ENCODE measurements at places on chromosomes 7 and 10. TPM values are rescaled to one million over a fixed set of nuclear protein-coding genes. Genes with fewer than 3 reads are reported as not detected.

Gene ZNF248
- total RNA-seq, result 5.9 TPM

Gene ETV1
- 8.1 TPM for total RNA-seq

Gene MRC1
- total RNA-seq, result 2.4 TPM

Gene LOXL4
- 1.3 TPM for total RNA-seq

Gene TFPI2
- total RNA-seq, result 79.2 TPM

Gene PRKG1
- 1.3 TPM for total RNA-seq

Gene CALHM1
- not detected for total RNA-seq

Gene VIPR2
- not detected for total RNA-seq

Gene PRPS1L1
- total RNA-seq, result not detected

Gene NPY4R2
- not detected for total RNA-seq

Gene ATRNL1
- 0.07 TPM for total RNA-seq

Gene CRHR2
- total RNA-seq, result not detected

Gene NEUROD6
- total RNA-seq, result not detected

Gene CCDC172
- total RNA-seq, result not detected

Gene FAM200A
- total RNA-seq, result 5.4 TPM

Gene ACHE
- 0.81 TPM for total RNA-seq

Gene SKIDA1
- total RNA-seq, result 0.46 TPM

Gene TRPV5
- total RNA-seq, result not detected

Gene ARHGAP12
- 22.0 TPM for total RNA-seq

Gene CFAP70
- 0.28 TPM for total RNA-seq

Gene MYOZ1
- total RNA-seq, result not detected

Gene ADO
- total RNA-seq, result 17.7 TPM

Gene CUX1
- total RNA-seq, result 20.8 TPM

Gene GTF2IRD1
- total RNA-seq, result 5.4 TPM

Gene ADCY1
- 0.26 TPM for total RNA-seq

Gene SUPV3L1
- 31.1 TPM for total RNA-seq

Gene TLL2
- 0.13 TPM for total RNA-seq

Gene TAS2R39
- not detected for total RNA-seq

Gene GHRHR
- not detected for total RNA-seq

Gene SRRM3
- 0.53 TPM for total RNA-seq

Gene TMEM26
- 0.14 TPM for total RNA-seq

Gene SEPHS1
- total RNA-seq, result 46.5 TPM

Gene SLC26A3
- total RNA-seq, result not detected

Gene PHKG1
- 0.59 TPM for total RNA-seq

Gene HMX3
- not detected for total RNA-seq

Gene TBXAS1
- total RNA-seq, result 8.1 TPM

Gene GDF2
- total RNA-seq, result not detected

Gene NUPR2
- not detected for total RNA-seq

Gene SLC13A4
- total RNA-seq, result not detected

Gene ZKSCAN1
- total RNA-seq, result 33.5 TPM

Gene CRYGN
- total RNA-seq, result not detected

Gene CFAP69
- total RNA-seq, result 1.8 TPM

Gene CCL24
- not detected for total RNA-seq

Gene HTR5A
- total RNA-seq, result not detected

Gene TMEM213
- not detected for total RNA-seq

Gene PAOX
- 5.8 TPM for total RNA-seq

Gene NUTM2A
- 0.07 TPM for total RNA-seq

Gene PBLD
- total RNA-seq, result 3.0 TPM

Gene MKX
- total RNA-seq, result not detected

Gene ITGA8
- not detected for total RNA-seq

Gene PTF1A
- total RNA-seq, result not detected

Gene CTNNA3
- not detected for total RNA-seq

Gene KCND2
- total RNA-seq, result not detected

Gene CYP2C9
- not detected for total RNA-seq

Gene PROSER2
- total RNA-seq, result 6.5 TPM

Gene KNDC1
- not detected for total RNA-seq

Gene ASB15
- total RNA-seq, result not detected

Gene C10orf71
- total RNA-seq, result not detected

Gene CYP2W1
- not detected for total RNA-seq

Gene TBATA
- total RNA-seq, result not detected

Data from pulmonary artery endothelial cell (primary cell).